Stimulated activated naive B cell treated with anti-CD40 and anti-IgM and Interleukin-4, amounts not matched to agents 10 μg/mL and 1 μg/mL and 100 μg/mL, for 72 hours (primary cell): ENCODE measurements at places on chromosomes 5 and 9.

DNA sequence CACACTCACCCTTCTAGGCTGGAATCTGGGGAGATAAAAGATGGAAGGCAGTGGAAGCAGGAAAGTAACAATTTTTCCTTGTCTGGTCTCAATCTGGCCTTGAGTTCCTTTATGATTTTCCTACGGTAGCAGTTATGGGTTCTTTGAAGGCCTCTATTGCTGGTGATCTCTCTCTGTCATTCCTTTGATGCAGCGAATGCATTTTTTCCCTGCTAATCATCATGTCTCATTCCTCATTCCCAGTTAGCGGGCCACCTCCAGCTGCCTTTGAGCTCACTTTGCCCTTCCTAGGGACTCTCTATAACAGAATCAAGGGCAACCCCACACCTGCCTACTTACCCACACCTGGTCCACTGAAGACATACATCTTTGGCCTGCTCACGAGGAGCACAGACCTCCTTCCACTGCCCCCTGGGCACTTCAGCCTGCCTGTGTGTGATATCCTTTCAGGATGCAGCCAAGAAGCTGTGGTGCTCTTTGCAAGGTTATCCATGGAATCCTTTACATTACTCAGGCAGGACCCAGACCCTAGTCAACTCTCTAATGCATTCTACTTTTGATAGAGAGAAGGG, 191.7 kb downstream of the DRD1 start:
- DNase-seq = no peak

DNA sequence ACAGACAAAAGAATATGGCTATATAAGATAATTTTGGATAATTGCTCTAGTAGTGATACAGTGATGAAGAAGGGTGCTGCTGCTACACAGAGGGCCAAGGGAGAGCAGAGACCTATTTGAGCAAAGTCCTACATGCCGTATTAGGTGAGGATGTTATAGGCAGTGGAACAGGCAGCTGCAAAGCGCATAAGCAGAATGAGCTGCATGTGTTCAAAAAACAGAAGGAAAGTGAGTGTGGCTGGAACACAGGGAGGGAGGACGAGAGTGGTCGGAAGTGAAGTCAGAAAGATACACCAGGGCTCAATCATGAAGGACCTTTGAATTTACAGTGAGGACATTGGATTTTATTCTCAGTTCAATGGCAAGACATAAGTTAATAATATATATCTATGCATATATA, 35.4 kb downstream of the ITGA2 start:
- no peak for DNase-seq

- DNase-seq = no peak
Observed at GRCh38 chr5:163885117-163885516, 379.7 kb downstream of the MAT2B start.

DNA sequence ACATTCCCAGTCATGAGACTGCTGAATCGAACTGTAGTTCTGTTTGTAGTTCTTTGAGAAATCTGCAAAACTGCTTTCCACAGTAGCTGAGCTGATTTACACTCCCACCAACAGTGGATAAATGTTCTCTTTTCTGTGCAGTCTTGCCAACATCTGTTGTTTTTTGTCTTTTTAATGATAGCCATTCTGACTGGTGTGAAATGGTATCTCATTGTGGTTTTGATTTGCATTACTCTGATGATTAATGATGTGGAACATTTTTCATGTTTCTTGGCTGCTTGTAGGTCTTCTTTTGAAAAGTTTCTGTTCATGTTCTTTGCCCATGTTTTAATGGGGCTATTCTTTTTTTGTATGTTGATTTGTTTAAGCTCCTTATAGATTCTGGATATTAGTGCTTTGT, 187.3 kb upstream of the TLE4 start:
- DNase-seq = no peak

DNA sequence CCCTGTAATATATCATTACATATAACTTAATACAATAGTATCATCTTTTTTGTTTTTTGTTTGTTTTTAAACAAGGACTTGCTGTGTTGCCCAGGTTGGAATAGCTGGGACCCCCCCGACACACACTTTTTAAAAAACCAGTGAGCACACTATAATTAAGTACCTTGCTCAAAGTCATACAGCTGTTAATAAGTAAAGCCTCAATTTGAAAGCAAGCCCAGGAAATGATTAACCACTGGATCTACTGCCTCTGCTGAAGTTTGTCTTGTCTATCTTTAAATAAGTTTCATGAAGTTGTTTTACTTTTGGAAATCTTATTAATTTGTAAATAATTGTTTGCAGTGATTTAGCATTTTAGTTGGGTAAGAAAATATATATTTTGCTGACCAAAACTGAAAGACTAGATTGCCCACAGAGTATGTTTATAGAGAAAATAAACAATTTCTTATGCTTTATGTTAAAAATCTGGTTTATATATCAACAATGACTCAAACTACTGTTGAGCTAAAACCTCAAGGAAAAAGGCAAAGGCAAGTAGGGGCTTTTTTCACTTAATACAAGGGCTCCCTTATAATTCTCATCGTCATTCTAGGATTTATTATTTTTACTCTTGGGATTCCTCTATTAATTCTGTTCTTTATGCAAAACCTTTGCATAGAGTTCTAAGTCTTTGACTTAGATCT, 5.8 kb upstream of the CARNMT1 start:
- no peak for DNase-seq

GRCh38 chr9:106038266-106039001, 344.1 kb downstream of the TMEM38B start:
- no peak for DNase-seq

- no peak for DNase-seq
Observed at GRCh38 chr5:85458319-85458718, 1073.6 kb upstream of the EDIL3 start.

DNA sequence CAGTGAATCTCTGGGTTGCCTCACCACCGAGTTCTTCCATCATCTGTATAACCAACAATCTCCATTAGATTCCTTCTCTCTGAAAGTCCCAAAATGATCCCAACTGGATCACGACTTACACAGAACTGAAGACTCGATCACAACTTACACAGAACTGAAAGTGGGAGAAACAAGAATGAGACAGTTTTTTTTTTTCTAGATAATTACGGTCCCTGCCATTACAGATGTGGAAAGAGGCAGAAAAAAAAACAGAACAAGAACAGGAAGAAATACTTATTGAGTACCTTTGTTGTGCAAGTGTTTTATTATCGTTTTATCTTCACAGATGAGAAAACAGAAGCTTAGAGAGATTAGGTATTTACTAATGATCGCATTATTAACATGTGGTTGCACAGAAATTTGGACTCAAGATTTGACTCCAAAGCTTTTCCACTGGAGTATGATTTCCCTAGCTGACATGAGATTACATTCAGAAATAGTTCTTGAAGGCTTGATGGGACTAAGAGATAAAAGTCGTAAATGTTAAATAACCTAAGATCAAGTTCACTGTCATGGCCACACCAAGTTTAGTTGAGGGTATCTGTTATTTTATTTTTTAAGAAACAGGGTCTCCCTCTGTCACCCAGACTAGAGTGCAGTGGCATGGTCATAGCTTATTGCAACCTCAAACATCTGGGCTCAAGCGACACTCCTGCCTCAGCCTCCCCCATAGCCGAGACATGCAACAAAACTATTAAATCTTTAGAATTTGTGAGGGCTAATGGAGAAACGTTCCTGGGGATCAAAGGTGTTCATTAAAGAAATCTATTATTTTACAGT, 8.9 kb downstream of the PLK2 start:
- no peak for DNase-seq

- no peak for DNase-seq
Observed at GRCh38 chr5:9951865-9952516, 297.7 kb downstream of the ATPSCKMT start.

DNA sequence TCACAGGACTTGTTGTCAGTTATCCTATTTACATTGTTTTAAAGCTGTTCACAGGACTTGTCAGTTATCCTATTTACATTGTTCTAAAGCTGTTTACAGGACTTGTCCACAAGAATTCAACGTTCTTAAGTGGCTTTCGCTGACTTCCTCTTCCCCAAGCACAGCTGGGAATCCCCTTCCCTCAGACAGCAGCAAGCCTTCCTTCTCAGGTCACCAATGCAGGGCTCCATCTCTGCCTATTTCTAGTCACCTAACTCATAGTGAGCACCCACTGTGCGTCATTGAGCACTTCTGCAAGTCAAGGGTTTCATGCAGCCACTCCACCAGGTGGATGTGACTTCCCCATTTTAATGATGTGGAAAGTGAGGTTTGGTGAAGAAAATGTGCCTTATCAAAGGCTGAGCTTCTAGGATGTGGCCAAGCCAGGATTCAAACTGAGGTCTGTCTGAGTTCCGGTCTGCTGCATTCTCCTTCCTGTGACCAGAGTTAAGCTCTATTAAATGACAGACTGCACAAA, 109.8 kb upstream of the ZNF462 start:
- DNase-seq = peak; percentile 86

DNA sequence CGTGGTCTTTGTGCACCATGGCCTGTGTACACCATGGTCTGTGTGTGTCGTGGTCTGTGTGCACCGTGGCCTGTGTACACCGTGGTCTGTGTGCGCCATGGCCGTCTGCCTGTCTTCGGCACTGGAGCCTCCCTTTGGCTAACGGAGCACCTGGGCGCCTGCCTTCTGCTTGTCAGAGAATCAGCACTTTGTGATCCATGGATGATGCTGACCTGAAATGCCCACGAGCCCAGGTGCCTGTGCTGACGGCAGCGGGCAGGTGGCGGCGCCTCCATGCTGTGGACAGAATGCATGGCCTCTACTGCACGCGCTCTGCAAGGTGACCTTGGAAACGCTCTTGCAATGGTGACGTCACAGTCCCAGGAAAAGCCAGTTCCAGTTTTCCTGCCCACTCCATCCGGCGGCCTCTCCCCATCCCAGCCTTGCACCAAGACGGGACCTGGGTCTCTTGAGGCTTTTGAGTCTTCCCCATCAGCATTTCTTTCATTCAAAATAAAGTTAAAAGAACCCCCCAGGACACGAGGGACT, 14.6 kb downstream of the LCN9 start:
- no peak for DNase-seq

GRCh38 chr5:39080597-39081204, 6.5 kb upstream of the RICTOR start:
- no peak for DNase-seq

DNA sequence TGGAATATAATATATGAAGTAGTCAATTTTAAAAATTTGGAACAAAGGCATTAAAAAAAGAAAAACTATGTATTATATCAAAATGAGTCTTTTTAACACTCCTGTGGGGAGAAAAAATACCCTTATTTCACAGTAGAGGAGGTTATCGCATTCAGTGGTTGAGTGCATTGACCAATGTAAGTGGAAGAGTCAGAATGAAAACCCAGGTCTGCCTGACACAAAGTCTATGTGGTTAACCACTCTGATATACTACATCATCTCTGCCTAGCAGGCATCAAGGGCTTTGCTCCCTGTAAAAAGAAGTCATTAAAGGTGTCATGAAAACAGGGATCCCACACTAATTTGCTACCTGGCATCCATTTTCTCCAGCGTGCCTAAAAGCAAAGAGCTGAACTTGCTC, 417.2 kb upstream of the C9orf72 start:
- no peak for DNase-seq

- DNase-seq = no peak
Observed at GRCh38 chr9:16271967-16272366, 598.5 kb downstream of the BNC2 start.

DNA sequence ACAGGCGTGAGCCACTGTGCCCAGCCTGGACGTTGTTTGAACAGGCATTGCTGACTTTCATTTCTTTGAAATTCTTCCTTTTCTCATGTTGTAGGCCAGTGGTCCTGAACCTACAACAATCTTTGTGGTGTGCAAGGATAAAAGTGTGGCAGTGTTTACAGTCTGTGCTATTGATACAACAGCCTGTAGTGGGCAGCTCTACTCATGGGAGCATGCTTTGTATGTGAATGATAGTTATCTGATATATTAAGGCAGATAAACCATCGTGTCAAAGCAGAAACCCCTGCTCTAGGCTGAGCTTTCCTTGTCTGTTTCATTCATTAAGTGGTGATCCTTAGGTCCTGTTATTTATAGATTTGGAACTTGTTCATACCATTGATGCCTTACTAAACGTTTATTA, 42.6 kb downstream of the CSNK1G3 start:
- DNase-seq = no peak

DNA sequence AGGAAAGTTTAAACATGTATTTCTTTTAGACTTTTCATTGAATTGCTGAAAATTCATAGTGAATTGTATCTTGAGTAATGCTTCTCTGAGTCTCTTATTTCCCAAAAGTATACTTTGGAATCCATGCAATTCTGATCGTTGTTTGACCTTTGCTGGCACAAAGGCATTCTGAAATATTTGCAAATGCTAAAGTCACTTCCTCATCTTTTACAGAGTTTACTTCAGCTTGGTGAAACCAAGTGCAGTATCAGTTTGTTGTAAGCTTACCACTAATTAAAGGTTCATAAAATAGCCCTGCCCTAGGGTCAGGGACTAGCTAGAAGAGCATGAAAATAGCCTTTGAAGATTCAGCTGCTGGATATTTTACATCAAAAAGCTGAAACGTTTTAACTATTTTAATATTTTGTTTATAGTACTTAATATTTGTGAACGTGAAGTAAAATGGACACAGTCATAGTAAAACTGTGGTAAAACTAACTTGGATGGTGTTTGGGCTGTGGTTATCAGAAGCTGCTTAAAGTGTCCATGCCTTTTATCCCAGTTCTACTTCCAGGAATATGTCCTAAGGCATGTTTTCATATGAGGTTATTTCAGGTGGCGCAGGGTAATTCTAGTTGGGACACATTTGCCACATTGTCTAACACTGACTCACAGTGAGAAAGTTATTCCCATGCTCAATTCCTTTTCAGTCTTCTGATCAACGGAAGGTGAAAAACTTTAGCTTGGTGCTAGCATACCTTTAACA, 45.3 kb downstream of the SLC22A5 start:
- DNase-seq = no peak

DNA sequence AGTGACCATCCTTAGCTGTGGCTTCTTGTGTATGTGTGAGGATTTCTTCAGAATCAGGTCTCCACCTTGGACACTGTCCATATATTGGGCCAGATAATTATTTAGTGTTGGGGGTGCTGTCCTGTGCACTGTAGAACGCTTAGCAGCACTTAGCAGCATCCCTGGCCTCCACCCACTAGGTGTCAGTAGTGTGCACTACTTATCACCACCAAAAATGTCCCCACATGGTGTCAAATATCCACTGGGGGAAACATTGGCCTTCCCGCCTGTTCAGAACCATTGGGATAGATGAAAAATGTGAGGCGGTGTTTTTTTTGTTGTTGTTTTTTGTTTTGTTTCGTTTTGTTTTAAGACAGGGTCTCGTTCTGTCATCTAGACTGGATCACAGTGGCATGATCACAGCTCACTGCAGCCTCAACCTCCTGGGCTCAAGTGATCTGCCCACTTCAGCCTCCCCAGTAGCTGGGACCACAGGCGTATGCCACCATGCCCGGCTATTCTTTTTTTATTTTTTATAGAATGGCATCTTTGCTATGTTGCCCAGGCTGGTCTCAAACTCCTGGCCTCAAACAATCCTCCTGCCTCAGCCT, 67.7 kb downstream of the TENT4A start:
- no peak for DNase-seq

DNA sequence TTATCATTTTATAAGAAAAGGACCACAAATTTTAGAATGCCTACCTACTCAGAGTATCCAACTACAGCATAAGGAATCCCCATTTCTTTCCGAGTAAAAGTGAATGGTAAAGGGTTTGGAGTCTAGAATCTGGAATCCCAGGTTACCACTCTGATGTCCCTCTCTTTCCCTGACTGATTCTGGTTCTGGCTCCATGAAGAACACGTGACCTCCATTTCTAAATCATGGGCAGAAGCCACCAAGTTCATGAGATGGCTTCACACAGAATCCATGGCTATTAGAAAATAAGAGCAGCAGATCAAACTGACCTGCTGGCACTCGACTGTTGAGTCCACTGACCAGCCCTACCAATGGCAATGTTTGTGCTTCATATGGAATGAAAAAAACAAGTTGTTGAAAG, 40.7 kb downstream of the PFDN1 start:
- no peak for DNase-seq
